Globus pallidus (tissue), 1 donor: ENCODE measurements at places on chromosomes 3 and 15.
A peak's percentile ranks its signal among the peaks of the same experiment; 100 is the strongest.

- DNase-seq = no peak
These were observed 24.7 kb upstream of the DUSP7 start for GRCh38 chr3:52080830-52081719.

DNA sequence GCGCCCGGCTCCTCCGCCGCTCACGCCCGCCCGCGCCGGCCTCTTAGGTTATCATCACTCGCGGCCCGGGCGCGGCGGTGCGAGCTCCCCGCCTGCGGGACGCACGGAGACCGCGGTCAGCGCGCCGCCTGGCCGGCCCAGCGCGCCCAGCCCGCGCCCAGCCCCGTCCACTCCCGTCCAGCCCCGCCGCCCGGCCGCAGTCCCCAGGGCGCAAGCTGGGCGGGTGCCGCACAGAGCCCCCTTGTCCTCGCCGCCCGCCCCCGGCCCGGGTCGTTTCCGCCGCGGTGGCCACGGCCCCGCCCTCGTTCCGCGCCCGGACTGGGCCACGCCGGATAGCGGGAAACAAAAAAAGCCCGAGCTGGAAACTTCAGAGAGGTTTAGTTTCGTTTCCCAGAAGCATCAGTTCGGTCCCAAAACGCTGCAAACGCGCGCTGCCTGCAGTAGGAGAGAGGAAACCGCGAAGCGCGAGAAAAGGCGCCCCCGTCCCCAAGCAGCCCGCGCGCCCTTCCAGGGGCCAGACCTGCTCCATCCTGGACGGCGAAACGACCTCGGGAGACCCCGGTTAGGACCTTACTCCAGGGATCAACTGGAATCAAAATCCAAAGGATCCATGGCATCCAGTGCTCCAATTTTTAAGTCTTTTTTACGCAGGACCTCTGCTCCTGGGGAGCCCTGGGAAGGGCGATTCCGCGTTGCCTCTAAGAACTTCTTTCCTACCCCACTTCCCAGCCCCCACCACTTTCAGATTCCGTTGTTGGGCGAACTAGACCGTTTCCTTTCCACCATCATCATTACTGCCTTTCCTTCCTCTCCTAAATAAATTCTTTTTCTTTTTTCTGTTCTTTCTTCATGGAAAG lies at the start of gene ATP10A:
Gene ATP10A, minus strand, starts transcription at position 217 of the 857 bp plus-strand sequence. CDS start 231 bp downstream, outside the sequence.
- no peak for DNase-seq

GRCh38 chr15:48862705-48863104 lies 15.2 kb upstream of the EID1 start:
- no peak for DNase-seq

- no peak for DNase-seq
These were observed 5.0 kb upstream of the NCBP2 start for GRCh38 chr3:196947136-196947859.

- DNase-seq = no peak
These were observed 76.1 kb downstream of the CHRD start for GRCh38 chr3:184455991-184456390.

- peak; percentile 48 for DNase-seq
These were observed 653 bp upstream of the WDR6 start for GRCh38 chr3:49006408-49007067.

- no peak for DNase-seq
These were observed 10.2 kb upstream of the HTR3C start for GRCh38 chr3:184042617-184043016.

DNA sequence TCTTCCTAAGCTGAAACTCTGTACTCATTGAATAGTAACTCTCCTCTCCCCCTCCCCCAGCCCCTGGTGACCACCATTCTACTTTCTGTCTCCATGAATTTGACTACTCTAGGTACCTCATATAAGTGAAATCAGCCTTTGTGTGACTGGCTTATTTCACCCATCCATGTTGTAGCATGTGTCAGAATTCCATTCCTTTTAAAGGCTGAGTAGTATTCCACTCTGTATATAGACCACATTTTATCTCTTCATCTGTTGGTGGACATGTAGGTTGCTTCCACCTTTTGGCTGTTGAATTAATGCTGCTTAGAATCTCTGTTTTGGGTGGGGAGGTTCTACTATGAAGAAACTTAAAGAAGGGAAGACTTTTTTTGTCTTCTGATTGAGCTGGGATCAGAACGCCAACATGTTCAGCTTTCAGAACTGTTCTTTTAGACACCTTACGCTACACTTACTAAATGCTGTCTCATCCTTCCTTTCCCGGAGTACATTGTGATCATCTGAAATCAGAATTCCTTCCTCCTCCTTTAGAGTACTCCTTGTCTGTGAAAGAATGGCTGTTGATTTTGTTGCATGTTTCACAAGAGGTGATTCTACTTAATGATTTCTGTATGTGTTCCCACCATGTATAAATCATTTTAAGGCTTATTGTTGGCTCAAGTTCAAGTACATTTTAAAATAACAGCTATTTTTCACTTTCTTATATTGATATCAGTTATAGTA lies 50.3 kb downstream of the MRPS25 start:
- no peak for DNase-seq

DNA sequence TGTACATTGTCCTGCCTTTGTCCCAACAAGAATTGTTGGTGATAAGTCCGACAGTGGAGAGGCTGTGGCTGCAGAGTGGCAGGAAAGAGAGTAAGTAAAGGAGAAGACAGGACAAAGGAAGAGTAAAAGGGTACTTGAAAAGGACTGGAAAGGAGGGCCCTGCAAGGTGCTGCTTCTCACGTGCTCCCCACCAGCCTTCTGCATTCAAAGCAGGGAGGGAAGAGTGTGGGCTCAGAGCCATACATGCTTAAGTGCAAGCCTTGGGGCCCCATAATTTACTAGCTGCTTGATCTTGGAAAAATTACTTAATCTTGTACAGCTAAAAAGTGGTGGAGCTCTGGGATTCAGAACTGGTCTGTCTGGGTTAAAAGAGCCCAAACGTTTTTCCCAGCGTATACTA lies 29.9 kb downstream of the MME start:
- no peak for DNase-seq

DNA sequence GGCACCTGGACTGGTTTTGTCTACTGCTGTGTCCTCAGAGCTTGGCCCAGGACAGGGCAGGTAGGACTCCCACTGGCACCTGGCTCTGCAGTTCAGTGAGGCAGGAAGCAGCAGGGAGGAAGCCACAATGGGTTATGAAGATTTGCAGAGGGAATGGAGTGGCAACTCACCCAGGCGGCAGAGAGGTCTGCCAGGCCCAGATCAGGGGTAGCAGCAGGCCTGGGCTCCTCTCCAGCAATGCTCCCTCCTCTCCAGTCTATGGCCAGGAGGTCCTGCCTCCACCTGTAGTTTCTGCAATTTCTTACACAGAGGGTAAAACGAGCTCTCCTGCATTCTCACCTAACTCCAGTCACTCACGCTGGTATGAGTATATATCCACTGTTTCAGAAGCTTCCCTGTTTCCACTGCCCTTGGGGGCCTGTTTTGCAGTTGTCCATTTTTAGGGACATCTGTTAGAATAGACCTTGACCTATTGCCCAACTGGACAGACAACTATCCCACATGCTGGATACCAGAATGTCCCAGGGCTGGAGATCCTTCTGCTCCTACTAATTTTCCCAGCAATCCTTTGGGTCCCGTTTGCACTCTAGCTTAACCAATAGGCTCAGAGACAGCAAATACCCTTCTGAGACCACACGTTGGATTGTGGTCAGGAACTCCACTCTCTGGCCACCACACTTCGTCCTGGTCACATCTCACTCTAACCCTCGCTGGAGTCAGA lies 35.2 kb downstream of the HMCES start:
- DNase-seq = no peak

- DNase-seq = no peak
These were observed 15.8 kb downstream of the EFCC1 start for GRCh38 chr3:129016720-129017483.

- no peak for DNase-seq
These were observed 7.8 kb upstream of the PSMD2 start for GRCh38 chr3:184291044-184291737.

- DNase-seq = no peak
These were observed 16.8 kb upstream of the SLC41A3 start for GRCh38 chr3:126100634-126101301.

DNA sequence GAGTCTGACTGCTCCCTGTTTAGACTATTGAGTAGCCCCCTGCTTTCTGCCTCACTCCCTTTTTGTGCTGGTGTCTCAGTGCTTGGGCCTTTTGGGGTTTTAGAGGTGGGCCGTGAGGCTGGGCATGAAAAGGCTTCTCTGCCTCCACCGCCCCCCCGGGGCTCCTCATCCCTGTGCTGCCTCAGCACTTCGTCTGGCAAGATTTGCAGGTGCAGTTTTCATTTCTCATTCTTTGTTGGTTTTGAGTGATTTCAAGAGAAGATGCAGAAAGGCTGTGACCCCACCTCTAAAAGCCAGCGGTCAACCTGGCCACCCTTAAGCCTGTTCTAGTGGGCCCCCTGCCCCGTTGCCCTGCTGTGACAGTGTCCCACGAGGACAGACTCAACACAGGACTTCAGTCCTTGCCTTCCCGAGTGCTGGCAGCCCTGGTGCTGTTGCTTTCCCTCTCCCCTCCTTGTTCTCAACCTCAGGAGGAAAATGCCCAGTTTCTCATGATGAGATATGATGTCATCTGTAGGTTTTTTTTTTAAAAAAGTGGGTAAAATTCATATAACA lies 38.0 kb downstream of the APBA2 start:
- no peak for DNase-seq

- no peak for DNase-seq
These were observed 43.8 kb downstream of the TKT start for GRCh38 chr3:53211706-53212702.

DNA sequence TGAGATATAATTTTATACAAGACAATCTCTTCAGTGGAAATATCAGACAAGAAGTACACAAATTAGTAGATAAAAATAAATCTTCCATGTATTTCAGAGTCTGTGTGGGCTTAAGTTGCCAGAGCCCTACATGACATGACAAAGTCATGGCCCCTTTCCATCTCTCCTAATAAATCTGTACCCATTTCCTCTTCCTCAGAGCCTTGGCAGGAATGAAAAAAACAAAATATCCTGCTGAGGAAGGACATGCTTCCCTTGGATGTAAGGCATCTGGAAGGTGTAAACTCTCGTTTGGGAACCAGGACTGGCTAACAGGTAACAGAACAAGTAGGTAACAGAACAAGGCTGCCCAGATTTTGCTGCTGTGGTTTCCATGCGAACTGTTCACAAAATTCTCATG lies 148.1 kb downstream of the SNRK start:
- no peak for DNase-seq

DNA sequence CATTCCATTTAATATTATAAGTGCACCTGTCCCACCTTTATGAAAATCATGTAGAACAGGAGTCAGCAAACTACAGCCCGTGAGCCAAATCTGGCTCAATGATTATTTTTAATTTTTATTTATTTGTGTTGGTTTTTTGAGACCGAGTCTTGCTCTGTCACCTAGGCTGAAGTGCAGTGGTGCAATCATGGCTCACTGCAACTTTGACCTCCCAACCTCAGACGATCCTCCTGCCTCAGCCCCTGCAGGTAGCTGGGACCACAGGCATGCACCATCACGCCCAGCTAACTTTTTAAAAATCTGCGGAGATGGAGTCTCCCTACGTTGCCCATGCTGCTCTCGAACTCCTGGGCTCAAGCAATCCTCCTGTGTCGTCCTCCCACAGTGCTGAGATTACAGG lies 42.0 kb downstream of the MYO1E start:
- no peak for DNase-seq

- no peak for DNase-seq
These were observed 725 bp upstream of the SCAMP2 start for GRCh38 chr15:74873756-74874424.

DNA sequence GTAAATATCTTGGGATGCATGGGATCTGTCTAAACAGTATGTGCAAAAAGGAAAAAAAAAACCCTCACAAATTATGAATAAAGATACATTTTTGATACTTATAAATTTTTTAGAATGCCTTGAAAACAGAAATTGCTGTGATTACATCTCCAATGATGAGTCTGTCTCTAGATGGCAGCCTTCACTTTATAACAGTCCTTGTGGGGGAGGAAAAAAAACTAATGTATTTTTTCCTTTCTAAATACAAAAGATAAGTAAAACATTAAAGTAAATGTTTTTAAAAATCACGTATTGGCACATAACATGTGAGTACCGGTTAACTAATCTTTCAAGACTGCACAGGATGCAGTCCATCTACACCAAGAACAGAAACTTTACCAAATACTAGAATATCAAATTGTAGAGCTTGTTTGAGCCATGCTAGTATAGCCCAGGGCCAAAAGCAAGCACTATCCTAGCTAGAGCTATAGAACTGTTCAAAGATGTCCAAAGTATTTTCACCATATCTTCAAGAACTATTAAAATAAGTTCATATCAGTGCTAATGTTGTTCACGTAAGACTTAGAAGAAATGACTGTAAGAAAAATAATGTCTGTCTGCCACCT lies 206.4 kb downstream of the STAG1 start:
- peak; percentile 64 for DNase-seq
